Thymus (tissue), 14 donors: ENCODE measurements at places on chromosomes 7 and 10.

- no peak for DNase-seq
These were observed 578.5 kb downstream of the SDK1 start for GRCh38 chr7:3879355-3880075.

- no peak for DNase-seq
These were observed 138.2 kb downstream of the USP6NL start for GRCh38 chr10:11473128-11473760.

DNA sequence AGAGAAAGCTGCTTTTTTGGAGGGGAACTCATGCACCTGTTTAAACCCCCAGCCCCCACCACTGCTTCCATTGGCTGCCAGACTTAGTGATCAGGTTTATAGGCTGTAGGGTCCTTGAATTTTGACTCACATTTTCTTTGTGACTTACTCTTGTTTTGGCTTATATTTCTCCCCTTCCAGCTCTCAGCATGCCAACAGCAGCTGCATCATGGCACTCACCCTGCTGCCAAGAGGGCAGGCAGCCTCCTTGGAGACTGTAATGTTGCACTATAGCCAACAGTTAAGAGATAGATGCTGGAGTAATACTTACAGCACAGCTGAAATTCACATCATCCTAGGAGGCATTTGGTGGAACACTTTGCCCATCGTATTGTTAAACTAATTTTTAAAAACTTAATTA lies 98.0 kb upstream of the GLCCI1 start:
- DNase-seq = no peak

DNA sequence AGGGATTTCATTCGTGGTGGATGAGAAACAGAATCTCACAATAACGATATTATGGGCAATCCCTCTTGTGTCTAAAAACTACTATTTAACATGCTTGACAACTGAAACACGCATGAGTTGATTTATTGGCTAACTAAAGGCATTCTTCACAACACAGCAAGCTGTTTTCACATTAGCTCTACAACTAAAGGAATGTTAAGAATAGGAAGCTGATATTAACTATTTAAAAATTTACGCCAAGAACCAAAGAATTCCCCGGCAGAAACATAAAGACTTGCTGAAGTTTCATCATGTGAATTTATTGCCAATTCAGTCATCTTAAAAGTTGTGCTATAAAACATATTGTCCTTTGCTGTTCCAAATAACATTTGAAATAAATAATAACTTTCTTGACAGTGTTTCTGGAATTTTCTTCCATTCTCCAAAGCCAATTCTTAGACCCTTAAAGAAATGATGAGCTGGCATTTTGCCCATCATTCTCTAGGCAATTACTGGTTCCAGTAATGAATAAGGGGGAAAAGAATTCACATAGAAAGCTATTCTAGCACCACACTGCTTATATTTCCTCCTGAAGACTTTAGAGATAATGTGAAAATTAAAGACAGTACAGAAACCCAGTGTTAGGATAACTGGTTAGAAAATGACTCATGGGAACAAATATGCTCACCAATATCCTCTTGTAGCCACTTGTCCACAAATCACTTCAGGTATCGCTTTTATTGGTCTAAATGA lies 233.1 kb downstream of the PARD3 start:
- DNase-seq = no peak

- no peak for DNase-seq
These were observed 30.7 kb upstream of the ANTXRL start for GRCh38 chr10:46255801-46256747.

DNA sequence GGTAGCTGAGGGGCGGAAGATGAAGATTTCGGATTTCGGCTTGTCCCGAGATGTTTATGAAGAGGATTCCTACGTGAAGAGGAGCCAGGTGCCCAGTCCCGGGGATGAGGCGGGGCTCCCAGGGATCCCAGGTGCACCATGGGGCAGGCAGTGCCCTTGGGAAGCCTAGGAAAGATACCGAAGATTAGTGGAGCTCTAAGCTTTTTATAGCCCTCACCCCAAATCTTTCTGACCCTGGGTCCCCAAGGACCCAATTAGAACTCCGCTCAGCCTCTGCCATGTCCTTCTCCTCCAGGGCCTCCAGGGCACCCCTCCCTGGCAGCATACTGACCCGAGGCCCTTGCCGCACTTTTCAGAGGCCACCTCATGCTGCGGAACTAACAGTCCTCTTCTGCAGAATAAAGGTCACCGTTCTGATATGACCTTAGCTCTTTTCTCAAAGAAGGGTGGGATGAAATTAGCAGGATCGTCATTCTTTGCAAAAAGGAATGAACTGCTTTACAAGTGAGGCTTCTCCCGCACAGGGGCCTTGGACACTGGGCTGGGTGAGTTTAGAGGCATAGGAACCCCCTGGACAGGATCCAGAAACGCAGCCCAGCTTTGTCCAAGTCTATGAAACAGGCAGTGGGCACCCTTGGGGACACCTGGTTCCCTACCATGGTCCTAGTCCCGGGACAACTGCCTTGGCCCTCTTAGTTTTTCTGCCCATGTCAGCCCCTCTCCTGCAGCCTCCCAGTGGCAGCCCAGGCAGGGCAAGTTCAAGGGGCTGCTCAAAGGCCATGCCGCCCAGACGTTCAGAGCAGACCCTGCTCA lies 17.9 kb upstream of the CSGALNACT2 start:
- no peak for DNase-seq

DNA sequence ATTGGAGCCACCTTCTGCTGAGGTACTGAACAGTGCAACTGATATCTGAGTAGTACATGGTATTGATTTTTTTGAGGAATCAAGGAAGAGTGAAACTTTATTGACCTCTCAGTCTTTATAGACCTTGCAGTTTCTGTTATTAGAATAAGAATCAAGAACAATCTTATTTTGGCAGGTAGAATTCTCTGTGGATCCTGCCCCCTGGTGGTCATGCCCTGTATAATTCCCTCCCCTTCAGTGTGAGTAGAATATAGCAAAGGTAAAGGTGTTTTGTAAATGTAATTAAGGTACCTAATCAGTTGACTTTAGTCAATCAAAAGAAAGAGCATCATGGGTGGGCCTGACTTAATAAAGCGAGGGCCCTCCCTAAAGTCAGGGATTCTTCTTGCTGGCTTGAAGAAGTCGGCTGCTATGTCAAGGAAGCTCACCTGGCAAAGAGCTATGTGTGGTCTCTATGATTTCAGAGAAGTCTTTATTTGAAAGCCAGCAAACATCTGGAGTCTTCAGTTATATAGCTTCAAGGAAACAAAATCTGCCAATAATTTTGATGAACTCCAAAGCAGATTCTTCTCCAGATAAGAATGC lies 142.8 kb downstream of the LSM5 start:
- no peak for DNase-seq

DNA sequence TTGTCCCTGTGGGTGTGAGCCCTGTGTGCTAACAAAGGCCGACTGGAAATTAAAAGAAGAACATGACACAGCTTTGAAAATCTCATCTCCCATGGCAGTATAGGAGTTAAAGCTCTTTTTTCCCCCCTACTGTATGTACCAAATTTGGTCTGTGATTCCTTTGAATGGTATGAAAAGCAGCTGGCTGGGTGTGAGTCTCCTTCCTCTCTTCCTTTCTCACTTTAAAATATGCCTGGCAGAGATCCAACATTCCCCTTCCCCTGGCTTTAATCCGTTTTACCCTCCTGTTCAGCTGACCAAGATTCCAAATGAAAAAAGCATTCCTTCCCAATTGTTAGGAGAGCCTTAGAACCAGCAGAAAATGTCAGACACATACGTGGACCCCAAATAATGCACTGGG lies 225.0 kb upstream of the CELF2 start:
- DNase-seq = no peak

DNA sequence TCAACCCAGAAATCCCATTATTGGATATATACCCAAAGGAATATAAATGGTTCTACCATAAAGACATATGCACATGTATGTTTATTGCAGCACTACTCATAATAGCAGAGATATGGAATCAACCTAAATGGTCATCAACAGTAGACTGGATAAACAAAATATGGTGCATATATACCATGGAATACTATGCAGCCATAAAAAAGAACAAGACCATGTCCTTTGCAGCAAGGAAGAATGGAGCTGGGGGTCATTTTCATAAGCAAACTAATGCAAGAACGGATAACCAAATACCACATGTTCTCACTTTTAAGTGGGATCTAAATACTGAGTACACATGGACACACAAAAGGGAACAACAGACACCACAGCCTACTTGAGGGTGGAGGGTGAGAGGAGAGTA lies 2.2 kb upstream of the AFAP1L2 start:
- no peak for DNase-seq

DNA sequence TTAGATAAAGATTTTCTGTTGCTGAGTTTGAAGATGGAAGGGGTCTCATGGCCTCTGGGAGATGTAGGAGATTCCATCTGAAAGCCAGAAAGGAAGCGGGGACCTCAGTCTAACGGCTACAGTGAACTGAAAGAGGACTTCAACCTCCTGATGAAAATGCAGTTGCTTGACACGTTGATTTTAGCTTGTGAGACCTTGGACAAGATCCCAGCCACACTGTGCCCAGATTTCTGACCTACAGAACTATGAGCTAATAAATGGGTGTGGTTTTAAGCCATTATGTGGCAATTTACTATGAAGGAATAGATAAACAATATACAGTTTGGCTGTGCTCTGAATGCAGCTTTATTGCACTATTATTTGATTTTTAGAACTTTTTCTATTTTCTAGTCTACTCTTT lies 342.3 kb upstream of the SEMA3D start:
- DNase-seq = no peak

GRCh38 chr10:101780187-101780817 lies 2.9 kb downstream of the NPM3 start:
- DNase-seq = no peak

GRCh38 chr10:127085957-127086356 lies 110.4 kb downstream of the INSYN2A start:
- no peak for DNase-seq

DNA sequence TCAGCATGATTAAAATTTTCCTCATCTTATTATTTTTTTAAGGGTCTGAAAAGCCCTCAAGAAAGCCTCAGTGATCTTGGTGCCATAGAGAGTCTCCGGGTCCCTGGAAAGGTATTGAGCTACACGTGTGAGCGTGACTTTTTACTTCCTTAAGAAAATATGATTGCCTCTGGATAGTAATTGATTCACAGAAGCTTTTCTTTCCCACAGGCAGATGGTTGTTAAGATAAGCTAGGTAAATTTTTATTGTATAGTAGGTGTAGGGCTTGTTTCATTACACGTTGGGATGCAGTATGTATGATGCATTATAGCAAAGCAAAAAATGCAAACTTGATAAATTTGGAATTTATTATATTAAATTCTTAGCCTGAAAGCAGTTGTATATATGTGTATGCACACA lies 7.7 kb downstream of the VPS50 start:
- no peak for DNase-seq

DNA sequence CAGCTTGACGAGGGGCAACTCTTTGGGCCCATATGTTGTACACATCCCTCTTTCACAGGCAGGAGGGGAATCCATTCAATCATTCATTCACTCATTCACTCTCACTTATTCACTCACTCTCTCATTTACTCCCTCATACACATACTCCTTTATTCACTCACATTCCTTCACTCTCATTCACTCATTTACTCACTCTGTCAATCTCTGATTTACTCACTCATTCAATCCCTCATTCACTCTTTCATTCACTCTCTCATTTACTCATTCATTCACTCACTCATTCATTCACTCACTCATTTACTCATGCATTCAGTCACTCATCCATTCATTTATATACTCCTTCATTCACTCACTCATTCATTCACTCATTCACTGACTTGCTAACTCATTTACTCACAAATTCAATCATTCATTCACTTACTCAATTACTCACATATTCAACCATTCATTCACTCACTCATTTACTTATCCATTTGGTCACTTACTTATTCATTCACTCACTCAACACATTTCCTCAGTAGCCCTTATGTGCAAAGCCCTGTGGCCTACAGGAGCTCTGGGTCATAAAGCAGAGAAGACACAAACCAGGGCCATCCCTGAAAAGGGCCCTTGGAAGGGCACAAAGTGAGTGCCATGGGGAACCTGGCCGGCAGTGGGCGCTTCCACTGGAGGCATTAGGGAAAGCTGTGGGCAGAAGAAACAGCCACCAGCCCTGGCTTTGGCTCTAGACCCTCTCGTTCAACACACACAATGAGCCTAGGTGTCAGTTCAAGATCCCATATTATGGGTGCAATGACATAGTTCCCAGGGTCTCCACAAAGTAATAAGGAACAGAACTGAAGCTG lies 26.0 kb downstream of the HIP1 start:
- no peak for DNase-seq

DNA sequence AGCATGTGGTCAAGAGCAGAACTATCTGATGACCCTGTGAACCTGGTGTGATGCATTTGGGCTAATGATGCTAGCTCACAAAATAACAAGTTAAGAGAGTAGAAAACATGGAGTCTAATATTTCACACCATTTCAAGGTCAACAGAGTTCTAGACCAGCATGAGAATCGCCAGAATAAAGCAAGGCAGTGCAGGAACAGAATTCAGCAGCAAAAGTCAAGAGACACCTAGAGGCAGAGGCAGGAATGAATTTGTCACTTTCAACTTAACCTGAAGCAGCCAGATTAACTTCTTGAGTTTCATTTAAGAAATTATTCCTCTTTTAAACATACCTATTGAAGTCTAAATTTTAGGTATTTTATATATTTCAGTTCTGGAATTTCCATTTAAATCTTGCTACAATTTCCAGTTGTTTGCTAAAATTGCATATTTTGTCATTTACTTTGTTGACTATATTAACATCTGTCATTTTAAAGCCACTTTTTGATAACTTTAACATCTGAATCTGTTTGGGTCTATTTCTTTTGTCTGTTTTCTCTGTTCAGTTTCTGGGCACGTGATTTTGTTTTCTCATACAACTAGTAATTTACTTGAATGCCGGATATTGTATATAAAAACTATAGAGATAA lies 44.2 kb upstream of the PRSS58 start:
- DNase-seq = no peak

GRCh38 chr7:157469181-157470016 lies 132.6 kb downstream of the DNAJB6 start:
- no peak for DNase-seq

- no peak for DNase-seq
These were observed 98.3 kb upstream of the ARHGAP21 start for GRCh38 chr10:24821986-24822385.

DNA sequence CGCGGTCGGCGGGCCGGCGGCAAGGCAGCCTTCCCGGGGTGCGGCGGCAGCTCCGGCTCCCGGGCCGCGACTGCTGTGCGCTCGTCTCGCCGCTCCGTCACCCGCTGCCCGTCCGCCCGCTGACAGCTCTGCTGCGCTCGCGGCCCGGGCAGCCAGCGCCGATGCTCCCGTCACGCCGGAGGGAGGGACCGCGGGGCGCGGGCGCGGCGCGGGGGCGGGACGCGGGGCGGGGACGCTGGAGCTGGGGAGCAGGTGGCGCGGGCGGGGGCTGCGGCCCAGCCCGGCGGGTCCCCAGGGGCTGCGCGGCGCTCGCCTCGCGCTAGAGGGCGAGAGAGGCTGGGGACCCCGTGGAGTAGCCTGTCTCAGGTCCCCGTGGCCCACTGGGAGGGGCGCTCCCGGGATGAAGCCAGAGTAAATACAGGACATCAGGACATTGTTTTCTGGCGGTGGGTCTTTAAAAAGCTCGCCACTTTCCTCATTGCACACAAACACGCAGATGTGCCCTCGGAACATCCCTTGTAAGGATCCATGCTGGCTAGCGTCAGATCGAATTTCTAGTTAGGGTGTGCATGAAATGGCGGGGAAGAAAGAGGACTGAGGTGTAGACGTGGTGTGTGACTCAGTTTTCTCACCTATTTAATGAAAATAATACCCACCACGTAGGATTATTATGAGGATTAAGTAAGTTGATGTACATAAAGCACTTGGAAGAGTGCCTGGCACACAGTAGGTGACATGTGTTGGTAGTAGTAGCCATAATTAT lies at the start of gene ELAPOR2:
TSS of gene ELAPOR2 (minus strand) at position 130 of the 763 bp plus-strand sequence. CDS start 141 bp downstream, outside the sequence.
- peak; percentile 49 for DNase-seq

GRCh38 chr10:1102831-1103230 lies 46.6 kb downstream of the WDR37 start:
- no peak for DNase-seq

GRCh38 chr10:4833286-4833685 lies 7.3 kb downstream of the AKR1E2 start:
- no peak for DNase-seq
